ENCODE measurements at places on chromosomes 3 and 15.

GRCh38 chr15:26096581-26096980 is 233.5 kb upstream of the ATP10A start:
- no peak for DNase-seq

- no peak for DNase-seq
These were observed 106.2 kb downstream of the XXYLT1 start for GRCh38 chr3:195164573-195165264.

GRCh38 chr3:154900816-154901215 is 179.3 kb upstream of the MME start:
- no peak for DNase-seq

GRCh38 chr3:51955175-51955892 is at the start of gene GPR62:
Gene GPR62, plus strand, starts transcription at chr3:51955381. Its CDS starts 272 bp downstream, at chr3:51955653.
- no peak for DNase-seq

DNA sequence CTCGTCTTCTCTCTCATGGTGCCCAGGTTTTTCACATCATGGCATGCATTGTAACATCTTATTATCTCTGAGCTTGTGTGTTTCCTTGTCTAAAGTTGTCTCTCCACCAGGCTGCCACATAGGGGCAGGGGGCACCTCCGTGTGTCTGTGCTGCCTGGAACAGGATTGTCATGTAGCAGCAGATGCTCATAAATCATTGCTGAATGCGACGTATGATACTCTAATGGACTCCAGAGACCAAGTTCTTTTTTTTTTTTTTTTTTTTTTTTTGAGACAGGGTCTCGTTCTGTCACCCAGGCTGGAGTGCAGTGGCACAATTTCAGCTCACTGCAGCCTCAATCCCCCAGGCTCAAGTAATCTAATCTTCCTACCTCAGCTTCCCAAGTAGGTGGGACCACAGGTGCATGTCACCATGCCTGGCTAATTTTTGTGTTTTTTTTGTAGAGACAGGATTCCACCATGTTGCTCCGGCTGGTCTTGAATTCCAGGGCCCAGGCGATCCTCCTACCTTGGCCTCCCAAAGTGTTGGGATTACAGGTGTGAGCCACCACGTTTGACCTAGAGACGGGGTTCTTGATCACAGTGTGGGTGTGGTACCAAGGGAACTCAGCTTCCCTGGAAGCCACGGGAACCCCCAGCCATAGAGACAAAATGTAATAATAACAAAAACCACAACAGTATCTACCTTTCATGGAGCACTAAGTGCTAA is 4.7 kb upstream of the DNASE1L3 start:
- DNase-seq: no peak

GRCh38 chr3:58534592-58535494 is 2.1 kb downstream of the ACOX2 start:
- DNase-seq: no peak

DNA sequence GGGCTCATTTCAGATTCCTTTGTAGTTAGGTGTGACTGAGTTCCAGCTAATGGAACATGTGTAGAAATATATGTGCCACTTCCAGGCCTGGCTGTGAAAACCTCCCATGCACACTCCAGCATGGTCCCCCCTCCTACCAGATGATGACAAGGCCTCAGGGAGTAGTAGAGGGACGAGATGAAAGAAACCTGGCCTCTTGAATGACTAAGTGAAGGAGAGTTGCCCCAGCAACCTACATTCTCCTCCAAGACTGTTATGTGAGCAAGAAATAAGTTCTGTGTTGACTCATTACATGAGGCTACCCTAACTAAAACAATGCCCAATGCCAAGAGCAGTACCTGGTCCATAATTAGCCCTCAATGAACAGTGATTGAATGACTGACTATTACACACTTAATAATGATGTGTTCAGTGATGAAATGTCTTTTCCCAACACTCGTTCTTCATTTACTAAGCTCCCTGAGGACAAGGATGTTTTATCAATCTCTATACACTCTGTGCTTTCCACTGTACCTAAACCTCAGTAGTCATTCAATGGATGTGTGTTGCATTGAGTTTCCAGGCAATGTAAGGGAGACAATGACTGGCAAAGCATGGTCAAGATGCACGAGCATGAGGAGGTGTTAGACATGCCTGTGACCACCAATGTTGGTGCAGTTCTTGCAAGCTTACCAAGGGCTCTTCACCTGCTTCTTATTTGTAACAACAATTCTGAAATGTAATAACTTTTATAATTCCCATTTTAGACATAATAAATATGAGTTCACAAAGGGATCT is 62.0 kb upstream of the BCL6 start:
- no peak for DNase-seq

GRCh38 chr3:49674497-49674983 is 389 bp downstream of the APEH start:
- no peak for DNase-seq

DNA sequence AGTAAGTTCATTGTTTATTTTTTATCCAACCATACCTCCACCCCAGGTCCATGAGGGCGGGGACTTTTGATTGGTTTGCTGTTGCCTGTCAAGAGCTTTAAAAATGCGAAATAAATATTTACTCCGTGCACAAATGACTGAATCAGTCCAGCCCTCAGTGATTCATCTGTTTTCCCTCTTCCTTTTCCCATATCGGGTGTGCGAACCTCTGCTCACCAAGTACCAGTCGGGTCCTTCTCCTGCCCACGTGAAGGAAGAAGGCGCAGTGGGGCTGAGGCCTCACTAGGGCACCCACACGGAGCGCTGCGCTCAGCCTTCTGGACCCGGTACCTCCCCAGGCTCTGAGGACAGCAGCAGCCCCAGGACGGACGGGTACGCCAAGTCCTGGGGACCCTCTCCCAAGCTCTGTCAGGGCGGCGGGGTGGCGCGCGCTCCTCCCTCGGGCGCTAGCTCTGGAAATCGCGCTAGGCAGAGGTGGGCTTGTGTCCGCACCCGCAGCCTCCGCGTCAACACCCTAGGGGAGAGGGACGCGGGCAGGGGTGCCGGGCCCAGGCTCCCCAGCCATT is 70.5 kb upstream of the EPHB3 start:
- no peak for DNase-seq

- no peak for DNase-seq
These were observed 21.1 kb downstream of the ECT2 start for GRCh38 chr3:172771672-172772071.

- no peak for DNase-seq
These were observed 6.4 kb upstream of the CSTA start for GRCh38 chr3:122318620-122319019.

DNA sequence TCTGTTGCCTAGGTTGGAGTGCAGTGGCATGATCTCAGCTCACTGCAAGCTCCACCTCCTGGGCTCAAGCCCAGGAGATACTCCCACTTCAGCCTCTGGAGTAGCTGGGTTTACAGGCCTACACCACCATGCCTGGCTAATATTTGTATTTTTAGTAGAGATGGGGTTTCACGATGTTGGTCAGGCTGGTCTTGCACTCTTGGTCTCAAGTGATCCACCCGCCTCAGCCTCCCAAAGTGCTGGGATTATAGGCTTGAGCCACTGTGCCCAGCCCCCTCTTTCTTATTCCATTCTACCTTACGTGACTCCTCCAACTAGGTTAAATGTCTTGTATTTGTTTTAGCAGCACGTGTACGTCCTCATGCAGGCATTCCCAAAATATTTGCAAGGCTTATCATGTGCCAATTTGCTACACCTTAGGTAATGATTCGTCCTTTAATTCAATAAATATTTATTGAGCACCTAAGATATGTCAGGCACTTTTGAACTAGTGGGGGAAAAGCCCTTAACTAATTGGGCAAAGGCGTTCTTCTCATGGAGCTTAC is 14.9 kb upstream of the MAGI1 start:
- no peak for DNase-seq

GRCh38 chr3:39146611-39147591 is 6.5 kb downstream of the CSRNP1 start:
- DNase-seq: peak; percentile 80

DNA sequence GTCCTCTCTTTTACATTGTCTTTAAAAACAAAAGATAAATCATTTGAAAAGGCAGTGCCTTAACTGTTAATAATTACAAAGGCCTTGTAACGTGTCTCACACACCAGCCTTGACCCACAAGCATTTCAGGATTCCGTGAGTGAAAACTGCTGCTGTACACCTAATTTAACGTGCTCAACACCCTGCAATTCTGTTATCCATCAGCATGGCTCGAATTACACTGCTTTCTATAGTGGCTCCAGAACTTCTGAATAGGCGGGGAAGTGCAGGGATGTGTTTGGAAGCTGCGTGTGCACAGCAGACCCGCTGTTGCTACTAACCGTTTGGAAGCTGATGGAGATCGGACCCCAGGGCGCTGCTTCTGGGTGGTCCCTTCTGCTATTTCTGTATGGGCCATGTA is 9.9 kb upstream of the ETFA start:
- DNase-seq: no peak

DNA sequence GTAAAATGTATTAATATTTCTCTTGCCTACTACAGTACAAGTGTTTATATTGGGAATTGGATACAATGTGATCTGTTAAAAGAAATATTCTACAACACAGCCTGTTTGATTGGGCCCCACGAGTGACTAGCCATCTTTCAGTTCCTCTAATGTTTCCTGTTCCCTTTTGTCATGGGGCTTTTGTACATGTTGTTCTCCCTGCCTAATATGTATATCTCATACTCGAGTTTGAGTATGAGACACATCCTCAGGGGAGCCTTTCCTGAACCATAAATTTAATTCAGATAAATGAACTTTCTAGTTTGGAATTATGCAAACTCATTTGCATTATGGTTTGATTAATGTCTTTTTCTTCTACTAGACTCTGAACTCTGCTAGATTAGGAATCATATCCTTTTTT is 65.5 kb downstream of the MEF2A start:
- DNase-seq: no peak

- no peak for DNase-seq
These were observed 48.0 kb upstream of the TBL1XR1 start for GRCh38 chr3:177245250-177245649.

DNA sequence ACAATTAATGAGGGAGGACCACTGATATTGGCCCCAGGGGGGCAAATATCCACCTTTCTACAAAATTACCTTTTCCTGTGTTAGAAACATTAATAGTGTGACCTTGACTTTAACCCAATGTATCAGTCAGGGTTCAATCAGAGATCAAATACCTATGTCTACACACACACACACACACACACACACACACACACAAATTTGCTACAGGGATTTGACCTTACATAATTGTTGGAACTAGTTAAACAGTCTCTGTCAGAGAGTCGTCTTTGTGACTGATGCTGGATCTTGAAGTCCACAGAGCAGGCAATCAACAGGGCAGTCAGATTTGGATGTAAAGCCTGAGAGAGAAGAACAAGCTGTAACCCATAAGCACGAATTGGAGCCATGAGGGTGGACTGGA is 32.5 kb downstream of the TM4SF4 start:
- no peak for DNase-seq

- DNase-seq: peak; percentile 82
These were observed 18.7 kb upstream of the PTPN9 start for GRCh38 chr15:75597667-75598341.

GRCh38 chr3:127975153-127976029 is 60.4 kb downstream of the KBTBD12 start:
- DNase-seq: no peak

DNA sequence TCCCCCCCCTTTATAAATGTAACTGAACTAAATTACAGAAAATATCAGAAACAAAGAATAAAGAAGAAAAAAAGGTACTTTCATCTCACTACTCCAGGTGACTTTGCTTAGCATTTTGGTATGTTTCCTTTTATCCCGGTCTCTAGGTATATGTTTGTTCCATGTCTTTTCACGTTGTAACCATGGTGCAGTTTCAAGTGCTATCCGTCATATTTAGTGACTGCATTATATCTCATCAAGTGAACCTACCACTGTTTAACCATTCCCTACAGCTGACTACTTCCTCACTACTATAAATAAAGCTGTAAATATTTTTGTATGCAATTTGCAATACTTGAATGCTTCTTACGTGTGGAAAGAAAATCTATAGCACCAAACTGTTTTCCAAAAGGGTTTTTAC is 2.2 kb downstream of the BTBD1 start:
- DNase-seq: peak; percentile 28

DNA sequence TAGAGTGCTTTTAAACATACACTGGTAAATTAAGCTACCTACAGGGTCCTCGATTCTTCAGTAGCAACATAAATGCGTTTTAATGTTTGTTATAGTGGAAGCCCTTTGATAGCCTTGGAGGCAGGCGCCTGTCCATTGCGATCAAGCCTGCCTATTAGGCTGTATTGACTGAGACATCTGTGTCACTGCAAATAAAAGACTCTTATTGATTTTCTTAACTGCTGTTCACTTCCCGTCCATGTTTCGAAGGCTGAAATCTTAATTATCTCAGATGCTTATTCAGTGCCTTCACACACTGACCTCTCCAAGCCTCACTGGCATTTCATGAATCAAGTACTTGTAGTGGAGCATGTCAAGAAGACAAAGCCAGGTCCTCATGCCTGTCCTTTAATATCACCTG is 51.1 kb downstream of the MAP2K5 start:
- DNase-seq: no peak

- DNase-seq: no peak
These were observed 12.9 kb downstream of the MB21D2 start for GRCh38 chr3:192904632-192905289.

- DNase-seq: peak; percentile 31
These were observed 61.7 kb downstream of the FMN1 start for GRCh38 chr15:33132722-33133345.

GRCh38 chr3:149581681-149582370 is 76.0 kb downstream of the WWTR1 start:
- DNase-seq: no peak

DNA sequence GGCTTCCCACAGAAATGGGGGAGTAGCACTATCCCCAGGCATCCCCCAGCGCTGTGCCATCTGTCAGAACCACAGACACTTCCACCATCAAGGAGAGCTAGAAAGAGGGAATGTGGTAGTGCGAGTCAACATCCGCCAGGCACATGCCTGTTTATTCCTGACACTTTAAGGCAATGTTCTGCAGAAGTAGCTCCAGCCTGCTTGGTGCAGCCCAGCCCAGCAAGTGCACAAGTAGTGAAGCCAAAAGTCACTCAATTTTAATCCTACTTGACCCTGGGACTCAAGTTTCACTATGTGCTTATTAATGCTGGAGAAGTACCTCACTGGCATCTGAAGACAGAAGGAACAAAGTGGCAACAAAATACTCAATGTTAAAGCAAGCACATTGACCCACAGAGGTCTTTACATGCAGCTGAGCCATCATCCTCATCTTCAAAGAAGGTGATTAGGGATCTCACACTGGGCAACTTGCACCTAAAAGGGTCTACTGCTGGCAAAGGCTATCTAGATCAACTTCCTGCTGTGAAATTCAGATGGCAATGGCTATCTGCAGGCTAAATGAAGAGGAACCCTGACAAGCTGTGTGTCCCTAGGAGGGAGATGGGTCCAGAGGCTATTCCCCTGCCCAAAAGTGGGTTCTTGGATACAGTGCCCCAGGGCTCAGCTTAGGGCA is 61.4 kb upstream of the CLDN18 start:
- DNase-seq: no peak

GRCh38 chr3:145490088-145491048 is 670.6 kb downstream of the PLOD2 start:
- no peak for DNase-seq

- no peak for DNase-seq
These were observed 39.1 kb downstream of the ABHD5 start for GRCh38 chr3:43729707-43730414.

GRCh38 chr3:177466074-177466473 is 268.8 kb upstream of the TBL1XR1 start:
- no peak for DNase-seq

All from erythroblast (primary cell).